ENCODE measurements at places on chromosomes 2 and 18.

DNA sequence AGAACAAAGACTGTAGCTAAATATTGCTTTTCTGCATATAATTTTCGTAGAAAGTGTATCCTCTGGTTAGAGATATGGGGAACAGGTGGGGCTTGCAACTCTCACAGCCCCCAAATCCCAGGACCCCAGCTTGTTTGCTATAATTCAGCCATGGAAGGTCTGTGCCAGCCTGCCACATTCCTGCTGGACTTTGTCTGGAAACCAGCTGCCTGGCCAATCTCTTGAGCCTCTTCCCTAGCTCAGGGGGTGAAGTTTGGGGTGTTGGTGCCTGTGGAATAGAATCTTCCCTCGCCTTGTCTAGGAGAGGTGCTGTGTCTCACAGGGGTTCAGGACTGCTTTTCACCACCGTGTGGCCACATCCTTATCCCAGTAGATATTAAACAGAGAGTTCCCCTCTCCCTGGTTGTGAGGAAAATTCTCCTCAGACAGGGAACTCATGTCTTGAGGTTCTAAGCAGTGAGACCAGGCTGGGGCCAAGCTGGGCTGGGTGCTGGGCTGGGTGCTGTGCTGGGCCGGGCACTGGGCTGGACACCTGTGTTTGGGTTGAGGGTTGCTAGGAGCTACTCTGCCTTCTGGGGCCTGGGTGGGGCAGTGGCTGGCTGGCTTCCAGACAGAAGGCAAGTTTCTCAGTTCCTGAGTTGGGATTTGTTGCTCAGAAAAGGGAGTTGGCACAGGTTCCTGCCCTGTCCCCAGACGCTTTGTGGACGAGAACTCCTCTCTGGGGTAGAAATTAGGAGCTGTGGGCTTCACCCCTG is 12.3 kb downstream of the TOGARAM2 start:
- no peak for DNase-seq

DNA sequence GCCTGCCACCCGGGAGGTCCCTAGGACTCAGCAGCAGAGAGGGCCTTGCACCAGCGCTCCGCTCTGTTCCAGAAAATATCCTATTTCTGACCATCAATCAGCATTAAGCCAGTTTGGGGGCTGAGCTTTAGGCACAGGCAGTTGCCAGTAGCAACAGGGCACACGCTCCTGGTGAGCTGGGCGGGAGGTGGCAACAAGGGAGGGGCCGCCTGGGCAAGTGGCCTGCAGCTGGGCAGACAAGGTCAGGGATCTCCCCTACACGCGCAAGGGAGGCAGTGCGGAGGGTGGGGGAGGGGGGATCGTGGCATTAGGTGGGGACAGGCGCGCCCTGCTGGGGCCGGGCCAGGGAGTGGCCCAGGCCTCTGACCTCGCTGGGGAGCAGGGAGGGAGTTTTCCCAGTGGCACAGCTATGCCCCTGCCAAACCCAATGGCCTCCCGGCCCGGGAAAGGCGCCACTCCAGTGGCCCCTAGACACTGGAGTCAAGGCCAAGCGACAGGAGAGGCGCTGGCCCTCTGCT is 302.8 kb downstream of the NCKAP5 start:
- DNase-seq, result no peak

DNA sequence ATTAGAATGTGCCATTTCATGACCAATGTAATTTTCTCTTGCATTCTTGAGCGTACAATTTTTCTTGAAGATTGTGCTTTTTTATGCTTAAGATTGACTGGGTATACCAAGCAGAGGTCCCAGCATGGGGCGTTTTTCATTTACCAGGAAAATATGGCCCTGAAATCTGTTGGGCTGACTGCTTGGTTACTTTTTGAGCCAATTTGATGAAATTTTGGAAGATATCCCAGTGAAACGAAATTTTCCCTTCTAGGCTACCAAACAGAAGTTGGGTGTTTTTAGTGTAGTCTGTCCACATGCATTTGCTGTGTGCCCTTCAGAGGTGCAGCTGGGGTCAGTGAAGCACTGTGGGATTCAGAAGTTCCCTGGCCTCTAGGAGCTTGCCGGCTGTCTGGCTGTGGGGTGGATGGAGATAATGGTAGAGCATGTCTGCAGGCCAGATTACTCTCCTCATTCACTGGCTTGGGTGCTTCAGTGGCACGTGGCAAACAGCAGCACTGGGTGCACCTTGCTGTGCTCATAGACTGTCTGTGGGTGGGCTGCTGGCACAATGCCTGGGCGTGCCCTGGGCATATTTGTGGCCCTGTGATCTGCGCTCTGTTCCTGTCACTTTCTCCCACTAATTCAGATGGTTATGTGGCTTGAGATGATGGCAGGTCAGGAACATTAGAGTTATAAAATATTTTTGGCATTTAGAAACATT is 73.3 kb downstream of the LDLRAD4 start:
- DNase-seq, result no peak

DNA sequence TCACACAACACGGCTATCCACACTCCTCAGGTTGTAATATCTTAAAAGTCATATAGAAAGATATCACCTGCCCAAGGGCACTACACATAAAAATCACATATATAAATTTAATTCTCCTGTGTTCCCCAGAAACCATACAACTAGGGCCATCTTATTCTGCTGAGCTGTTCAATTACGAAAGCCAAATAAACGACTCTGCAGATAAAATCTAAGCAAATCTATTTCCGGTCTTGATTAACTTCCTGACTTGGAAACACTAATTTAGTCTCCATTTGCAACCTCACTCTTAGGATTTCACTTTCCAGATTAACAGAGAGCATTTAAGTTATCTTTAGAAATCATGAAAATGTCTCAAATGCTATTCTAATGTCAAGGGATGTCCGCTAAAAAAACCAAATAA is 23.9 kb upstream of the STK17B start:
- DNase-seq, result no peak

- DNase-seq, result no peak
Observed at GRCh38 chr2:119480718-119481142, 43.6 kb downstream of the SCTR start.

DNA sequence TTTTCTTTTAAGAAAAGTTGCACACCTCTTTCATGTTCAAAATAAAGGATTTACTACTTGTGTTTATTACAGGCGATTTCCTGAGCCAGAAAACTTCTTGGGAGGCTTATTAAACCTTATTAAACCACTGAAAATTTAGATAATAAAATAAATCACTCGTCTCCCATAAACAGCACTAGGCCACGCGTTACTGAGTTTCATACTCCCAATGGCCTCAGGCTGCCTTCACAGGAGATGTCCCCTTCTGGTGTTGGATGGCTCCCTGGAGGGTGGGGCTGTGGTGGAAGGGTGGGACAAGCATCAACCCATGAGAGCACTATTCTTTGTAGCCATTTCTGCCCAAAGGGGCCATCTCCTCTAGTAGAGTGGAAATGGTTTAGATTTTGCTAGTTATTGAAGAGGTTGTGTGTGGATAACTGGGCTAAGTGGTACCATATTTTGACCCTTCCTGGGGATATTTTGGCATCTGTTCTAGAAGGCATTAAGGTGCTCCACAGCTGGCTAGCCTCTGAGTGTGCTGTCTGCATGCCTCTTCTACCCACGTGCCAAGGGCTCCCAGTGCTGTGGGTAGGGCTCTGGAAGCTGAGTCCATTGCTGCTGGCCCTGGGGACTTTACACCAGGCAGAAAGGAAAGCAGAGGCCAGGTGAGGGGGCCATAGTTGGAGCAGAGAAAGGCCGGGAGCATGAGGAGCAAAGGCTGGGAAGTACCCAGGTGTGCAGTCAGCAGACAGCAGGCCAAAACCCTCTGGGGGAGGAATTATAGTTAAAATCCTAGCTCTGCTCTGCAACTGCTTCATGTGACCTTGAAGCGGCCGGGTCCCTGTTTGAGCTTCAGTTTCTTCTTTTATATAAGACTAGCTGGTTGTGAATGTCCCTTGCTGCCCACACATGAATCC is 121.7 kb upstream of the SMAD2 start:
- no peak for DNase-seq

- DNase-seq, result no peak
Observed at GRCh38 chr2:6806604-6807003, 59.1 kb downstream of the CMPK2 start.

DNA sequence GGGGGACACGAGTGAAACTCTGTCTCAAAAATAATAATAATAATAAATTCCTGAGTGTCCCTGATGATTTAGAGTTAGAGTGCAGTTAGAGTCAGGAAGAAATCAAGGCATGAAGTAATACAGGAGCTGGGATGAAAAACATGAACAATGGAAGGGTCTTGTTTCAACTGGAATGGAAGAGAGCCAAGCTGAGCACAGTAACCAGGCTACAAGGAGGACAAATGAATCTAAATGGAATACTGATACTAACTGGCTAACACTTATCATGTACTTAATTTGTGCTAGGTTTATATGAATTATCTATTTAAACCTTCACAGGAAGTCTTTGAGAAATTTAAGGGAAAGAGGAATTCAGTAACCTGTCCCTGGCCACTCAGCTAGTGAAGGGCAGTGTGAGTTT is 38.8 kb upstream of the PSME4 start:
- no peak for DNase-seq

DNA sequence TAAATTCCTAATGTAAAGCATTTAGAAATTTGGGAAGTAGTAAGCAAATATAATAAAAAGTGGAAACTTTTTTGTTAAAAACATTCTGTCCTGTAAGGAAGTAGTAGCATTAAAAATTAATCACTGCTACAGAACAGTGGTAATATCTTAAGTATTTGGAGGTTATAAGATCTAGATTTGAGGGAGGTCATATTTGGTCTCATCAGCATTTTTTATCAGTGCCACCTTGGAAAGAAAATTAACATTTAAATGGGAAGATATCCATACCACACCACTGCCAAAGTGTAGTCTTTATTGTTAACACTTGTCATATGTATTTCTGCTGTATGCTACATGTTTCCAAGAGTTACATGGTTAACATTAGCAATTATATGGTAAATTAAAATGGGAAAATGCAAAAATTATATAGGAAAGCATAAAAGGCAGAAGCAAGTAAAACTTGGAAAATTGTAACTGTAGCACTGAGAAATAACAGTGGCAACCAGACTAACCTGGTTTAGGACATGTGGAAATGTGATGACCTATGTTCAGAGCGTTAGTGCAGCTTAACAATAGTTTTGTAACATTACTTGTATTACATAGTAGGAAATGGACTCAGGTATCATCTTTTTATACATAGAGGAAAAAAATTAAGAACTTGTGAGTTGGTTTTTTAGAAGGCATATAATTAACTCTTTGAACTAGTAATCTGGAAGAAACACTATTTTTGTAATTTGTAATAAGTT is 47.2 kb downstream of the CLIP4 start:
- DNase-seq, result no peak

DNA sequence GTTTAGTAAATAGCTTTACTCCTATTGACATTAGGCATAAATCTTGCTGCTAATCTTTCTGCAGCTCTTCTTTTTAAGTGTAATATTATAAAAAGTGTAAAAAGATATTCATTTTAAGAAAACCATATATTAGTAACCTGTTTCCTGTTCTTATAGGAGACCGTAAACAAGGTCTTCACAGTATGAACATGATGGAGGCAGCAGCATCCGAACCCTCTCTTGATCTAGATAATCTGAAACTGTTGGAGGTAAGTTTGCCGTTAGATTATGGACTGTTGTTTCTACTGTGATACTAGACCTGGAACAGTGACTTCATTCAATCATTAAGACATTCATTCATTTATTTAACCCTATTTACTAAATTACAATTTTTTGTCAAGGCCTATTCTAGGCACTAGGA is 120.0 kb upstream of the FAM117B start:
- no peak for DNase-seq

DNA sequence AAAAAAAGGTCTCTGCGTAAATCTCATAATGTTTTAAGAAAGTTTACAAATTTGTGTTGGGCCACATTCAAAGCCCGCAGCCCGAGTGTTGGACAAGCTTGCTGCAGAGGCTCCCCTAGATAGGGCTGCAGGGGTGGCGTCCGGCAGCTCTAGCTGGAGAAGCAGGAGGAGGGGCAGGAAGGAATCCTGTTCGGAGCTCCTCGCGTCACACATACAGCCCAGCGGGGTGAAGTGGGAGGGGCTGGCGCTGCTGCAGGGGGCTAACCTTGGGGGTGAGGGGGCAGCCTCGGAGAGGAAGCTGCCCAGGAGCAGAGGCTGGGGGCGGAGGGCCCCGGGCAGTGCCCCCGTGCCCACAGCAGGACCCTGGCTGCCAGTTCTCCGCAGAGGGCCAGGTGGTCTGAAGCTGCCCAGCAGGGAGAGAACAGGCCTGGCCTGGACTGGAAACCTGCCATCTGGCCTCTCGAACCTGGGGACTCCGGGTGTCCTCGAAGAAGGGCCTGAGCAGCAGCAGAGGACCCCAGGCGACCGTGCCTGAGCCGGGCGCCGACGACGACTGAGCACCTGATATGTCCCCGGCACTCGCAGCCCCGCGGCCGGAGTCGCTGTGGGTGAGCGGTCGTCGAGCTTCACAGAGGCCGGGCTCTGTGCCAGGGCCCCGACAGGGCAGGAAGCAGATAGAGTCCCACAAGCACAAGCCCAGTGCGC is 2.6 kb upstream of the GPR35 start:
- no peak for DNase-seq

DNA sequence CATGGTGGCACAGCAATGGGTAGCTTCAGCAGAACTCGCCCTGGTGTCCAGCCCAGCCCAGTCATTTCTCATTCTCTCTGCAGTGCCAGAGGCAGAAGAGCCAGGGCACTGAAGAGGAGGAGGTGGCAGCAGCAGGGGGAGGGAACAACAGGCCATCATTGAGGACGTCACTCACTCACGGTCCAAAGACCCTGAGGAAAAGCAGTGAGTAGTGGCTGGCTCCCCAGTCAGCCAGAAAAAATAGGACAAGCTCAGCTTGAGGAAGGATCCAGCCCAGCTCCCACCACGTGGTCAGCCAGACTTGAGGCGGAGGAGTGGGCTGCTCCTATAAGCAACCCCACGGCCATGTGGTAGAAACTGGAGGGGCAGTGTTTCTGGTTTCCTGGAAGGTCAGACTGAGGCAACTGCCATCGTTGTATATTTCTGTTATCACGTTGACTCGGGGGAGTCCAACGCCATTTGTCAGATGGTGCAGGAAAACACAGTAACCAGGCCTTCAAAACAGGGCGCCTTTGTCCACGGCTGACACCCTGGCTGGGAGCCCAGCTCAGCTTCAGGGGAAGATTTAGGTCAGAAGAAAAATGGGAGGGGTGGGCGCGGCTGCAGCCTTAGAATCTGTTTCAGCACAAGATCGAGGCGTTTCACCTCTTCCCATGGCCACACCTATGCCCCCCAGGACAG is 19.0 kb upstream of the TMEM247 start:
- DNase-seq, result no peak

DNA sequence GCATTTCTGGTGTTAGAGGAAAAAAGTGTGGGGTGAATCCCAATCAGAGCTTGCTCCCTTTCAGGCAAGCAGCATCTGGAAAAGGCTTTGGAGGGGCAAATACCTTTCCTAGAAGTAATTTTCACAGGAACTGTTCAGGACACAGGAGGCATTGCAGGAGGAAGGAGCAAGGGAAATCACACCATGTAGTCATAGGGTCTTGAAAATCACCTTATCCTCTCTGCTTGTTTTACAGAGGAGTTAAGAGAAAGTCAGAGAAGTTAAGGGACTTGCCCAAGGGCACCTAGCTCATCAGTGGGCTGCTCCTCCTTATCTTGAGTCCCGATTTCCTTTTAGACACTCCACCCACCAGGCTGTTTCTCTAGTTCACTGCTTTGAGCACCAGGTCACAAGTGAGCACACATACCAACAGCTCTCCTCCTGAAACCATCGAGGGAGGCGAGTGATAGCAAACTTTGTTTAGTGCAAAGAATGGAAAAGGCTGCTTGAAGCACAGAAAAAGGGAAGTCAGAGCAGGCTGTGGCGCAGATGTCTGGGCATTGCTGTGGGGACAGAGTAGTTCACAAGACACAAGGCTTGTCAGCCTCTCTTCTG is 89.2 kb upstream of the CXCR4 start:
- no peak for DNase-seq

All from AG10803 (cell line).